Upper lobe of right lung (tissue), 1 donor: ENCODE measurements at places on chromosomes 2 and 18. TPM values are rescaled to one million over a fixed set of nuclear protein-coding genes. Genes with fewer than 3 reads are reported as not detected.

The GALR1 gene
- total RNA-seq, result 0.06 TPM

The RGPD6 gene
- total RNA-seq, result 15.1 TPM

The ST6GAL2 gene
- total RNA-seq, result 2.5 TPM

The RSAD2 gene
- 25.7 TPM for total RNA-seq

The ALKAL2 gene
- total RNA-seq, result 18.7 TPM

The NPAS2 gene
- 11.4 TPM for total RNA-seq

The CYP27C1 gene
- total RNA-seq, result not detected

The LOXHD1 gene
- 2.7 TPM for total RNA-seq

The ABCG8 gene
- not detected for total RNA-seq

The EMILIN1 gene
- 84.6 TPM for total RNA-seq

The ESPNL gene
- total RNA-seq, result 0.35 TPM

The ALPG gene
- total RNA-seq, result 0.49 TPM

The CNRIP1 gene
- 23.8 TPM for total RNA-seq

The SCN9A gene
- total RNA-seq, result 10.5 TPM

The KLHL14 gene
- total RNA-seq, result 0.72 TPM

The SERPINB13 gene
- total RNA-seq, result not detected

The SUCLG1 gene
- total RNA-seq, result 52.7 TPM

The FRZB gene
- 14.0 TPM for total RNA-seq

The DYSF gene
- total RNA-seq, result 37.7 TPM

The TTC32 gene
- 12.4 TPM for total RNA-seq

The PRSS56 gene
- not detected for total RNA-seq

The MC2R gene
- not detected for total RNA-seq

The ADAM23 gene
- total RNA-seq, result 2.5 TPM

The CCDC141 gene
- 25.7 TPM for total RNA-seq

The TBR1 gene
- not detected for total RNA-seq

The DLGAP1 gene
- total RNA-seq, result 5.4 TPM

The ALPI gene
- total RNA-seq, result not detected

The IL1B gene
- 11.5 TPM for total RNA-seq

The WNT10A gene
- 0.90 TPM for total RNA-seq
